ENCODE measurements at places on chromosomes 12 and 14.

DNA sequence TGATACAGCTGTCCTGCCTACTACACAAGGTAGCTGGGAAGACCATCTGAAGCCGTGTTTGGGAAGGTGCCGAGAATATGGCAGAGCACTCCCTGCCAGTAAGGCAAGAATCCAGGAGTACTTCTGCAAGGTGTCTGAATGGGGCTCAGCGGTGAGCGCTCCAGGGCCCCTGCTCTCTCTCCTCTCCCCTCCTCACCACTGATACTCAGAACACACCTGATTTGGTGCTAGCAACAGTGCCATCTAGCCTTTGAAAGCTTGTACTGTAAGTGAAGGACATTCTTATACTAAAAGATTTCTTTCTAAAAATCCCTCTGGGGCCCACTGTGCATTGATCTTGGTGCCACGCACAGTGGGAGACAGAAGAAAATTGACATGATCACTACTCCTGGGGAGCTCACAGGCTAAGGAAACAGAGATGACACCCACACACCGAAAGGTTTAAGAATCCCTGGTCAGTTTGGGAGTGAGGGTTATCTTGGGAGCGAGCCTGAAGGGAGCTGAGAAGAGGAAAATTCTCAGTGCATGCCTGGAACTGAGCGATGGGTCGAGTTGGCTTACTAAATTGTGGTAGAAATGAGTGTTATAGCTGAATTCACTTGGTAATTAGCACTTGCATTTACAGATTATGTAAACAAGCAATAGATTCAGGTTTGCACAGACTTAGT is 216.9 kb downstream of the NTF3 start:
- peak; percentile 34 for DNase-seq

GRCh38 chr12:80100591-80100990 is 1.3 kb downstream of the OTOGL start:
- no peak for DNase-seq

GRCh38 chr14:67482231-67483164 is 6.0 kb downstream of the TMEM229B start:
- no peak for DNase-seq

DNA sequence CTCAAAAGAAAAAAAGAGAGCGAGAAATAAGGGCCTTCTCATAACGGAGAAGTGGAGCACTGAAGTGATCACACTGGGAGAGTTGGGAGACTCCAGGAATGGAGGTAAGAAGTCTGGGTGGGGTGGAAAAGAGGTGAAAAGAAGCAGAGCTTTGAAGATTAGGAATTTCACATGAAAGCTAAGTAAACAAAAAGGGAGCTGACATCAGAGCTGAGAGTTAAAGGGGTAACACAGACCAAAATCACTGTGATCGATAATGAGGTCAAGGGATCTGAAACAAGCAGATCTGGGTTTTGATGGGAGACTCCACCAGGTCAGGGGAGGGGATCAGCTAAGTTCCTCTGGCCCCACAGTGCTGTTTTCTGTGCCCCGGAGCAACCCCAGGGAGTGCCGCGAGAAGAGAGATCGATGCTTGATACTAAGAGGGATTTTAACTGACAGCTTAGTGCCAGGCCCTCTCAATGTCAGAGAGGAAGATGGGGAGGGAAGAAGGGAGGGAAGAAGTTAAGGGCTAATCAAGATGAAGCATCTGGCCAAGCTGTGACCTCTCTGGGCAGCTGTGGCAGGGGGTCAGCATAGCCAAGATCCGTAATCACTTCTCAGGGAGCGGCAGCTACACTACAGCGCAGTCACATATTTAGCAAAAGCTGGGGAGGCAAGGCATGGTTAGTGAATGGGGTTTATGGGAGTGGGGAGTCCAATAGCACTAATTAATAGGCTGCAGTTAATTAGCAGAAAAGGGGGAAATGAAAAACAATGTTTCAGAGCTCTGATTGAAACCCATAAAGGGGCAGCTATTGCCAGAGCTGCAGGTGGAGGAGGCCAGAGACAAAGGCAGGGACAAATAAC is 8.0 kb downstream of the AQP6 start:
- no peak for DNase-seq

DNA sequence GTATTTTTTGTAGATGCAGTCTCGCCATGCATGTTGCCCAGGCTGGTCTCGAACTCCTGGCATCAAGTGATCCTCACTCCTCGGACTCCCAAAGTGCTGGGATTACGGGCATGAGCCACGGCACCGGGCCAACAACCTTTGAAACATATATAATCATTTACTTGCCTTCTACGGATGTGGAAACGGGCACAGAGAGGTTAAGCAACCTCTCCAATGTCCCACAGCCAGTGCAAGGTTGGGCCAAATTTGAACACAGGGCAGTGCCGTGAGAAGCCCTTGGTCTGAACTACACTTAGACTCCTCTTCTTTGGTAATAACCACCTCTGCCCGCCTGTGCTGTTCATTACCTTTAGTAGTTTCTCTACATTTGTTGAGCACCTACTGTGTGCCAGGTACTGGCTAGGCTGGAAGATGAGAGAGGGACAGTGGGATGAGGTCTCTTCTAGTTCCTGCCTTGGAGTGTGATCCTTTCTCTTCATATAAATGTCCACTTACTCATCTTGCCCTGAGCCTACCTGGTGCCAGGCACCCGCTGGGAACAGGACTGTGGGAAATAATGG is 2.2 kb downstream of the DDX54 start:
- DNase-seq = no peak

DNA sequence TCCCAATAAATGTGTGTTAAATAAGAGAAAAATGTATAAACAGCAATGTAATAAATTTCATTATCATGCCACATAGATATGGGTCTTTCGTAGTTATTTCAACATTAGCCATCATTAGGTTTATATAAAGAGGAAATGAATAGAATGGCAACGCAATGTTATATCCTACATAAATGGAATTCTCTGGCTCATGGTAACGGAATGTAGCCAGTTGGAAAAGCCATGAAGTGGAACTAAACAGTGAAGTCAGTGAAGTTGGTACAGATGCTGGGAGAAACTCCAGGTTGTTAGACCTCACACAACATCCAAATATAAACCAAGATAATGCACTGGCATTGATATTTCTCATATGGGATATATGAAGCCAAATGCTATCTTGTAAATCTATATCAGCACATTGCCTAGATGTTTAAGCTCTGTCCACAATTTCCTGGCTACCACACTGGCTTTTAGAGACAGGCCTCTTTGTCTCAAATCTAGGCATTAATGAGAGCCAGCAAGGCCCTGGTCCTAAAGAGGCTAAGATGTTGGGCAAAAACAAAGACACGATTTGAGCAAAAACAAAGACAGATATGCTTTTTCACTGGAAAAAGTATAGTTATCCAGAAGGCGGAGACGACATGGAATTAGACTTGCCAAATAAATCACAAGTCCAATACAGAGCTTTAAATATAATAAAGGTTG is 861.0 kb downstream of the RPS29 start:
- no peak for DNase-seq

GRCh38 chr12:46442738-46443137 is 70.2 kb upstream of the SLC38A2 start:
- no peak for DNase-seq

- DNase-seq = peak; percentile 8
These were observed 136.4 kb upstream of the LGR5 start for GRCh38 chr12:71303199-71303598.

GRCh38 chr14:64932231-64932630 is 10.3 kb downstream of the GPX2 start:
- DNase-seq = no peak

GRCh38 chr14:70711451-70711850 is 69.7 kb downstream of the TTC9 start:
- DNase-seq = no peak

DNA sequence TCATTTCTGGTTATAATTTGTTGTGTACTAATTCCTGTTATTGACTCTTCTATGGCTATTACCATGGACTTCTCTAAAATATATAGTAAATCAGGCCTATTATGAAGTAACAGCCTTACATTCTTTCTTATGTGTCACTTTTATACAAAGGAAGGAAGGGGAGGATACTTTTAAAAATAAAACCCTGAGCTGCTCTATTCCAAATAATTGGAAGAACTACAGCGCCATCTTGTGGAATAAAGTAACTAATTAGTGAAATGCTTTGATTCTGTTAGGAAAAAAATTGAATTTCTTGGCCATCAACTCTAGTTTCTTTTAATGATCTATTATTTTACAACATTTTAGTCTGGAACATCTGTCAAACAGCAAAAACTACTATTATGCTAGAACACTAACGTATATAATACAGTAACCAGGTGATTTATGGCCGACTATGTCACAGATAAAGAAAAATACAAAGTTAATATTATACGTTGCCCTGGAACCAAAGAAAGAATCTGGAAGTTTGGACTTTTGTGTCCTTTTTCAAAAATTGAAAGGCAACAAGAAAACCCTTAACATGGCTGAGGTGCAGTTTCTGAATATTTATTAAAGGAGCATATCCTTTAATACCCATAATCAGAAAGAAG is 55.0 kb upstream of the NELL2 start:
- peak; percentile 83 for DNase-seq

DNA sequence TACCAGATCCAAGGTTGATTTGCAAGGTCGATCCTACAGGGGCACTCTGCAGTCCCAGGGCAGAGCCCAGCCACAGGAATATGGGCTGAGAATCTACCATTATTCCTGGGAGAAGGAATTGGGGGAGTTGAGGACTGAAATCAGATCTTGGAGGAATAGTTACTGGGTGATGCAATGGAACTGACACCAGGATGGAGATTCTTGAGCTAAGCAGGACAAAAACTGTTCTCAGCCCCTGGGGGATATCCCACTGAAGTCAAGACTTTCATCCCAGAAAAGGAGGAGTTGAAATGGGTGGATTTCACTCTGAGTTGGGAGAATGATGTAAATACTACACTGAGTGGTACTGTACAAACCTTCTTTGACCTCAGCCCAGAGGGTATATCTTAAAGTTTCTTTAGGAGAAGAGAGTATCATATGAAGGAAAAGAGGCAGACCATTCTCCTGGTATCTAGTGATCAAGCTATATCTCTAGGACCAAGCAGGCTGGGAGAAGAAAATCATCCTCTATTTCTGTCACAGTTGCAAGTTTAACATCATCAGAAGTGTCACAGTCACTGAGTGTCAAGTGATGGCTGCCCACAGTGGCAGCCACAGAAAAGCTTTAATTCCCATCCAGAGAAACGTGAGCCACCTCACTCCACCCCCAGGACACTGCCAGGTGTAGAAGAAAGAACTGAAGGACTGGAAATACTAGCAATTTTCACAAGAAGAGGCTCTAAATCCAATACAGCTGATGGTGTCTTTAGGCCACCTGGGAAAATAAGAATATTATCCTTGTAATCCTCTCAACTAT is 181.9 kb downstream of the NUAK1 start:
- DNase-seq = no peak

DNA sequence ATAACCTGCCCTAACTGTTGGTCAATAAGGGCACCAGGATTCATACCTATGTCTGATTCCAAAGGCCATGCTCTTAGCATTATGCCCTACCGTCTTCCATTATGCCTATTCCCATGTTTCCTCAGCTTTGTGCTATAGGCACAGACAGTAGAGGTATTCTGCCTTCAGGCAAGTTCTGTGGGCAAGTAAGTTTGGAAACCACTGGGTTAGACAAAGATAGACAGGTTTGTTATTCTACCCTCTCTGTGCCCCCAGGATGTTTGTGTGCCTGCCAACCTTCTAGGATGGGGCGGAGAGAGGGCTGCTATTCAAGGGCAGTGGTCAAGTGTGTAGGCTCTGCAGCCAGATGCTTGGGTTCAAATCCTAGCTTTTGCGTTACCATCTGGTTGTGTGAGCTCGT is 4.6 kb downstream of the RAPGEF3 start:
- DNase-seq = no peak

DNA sequence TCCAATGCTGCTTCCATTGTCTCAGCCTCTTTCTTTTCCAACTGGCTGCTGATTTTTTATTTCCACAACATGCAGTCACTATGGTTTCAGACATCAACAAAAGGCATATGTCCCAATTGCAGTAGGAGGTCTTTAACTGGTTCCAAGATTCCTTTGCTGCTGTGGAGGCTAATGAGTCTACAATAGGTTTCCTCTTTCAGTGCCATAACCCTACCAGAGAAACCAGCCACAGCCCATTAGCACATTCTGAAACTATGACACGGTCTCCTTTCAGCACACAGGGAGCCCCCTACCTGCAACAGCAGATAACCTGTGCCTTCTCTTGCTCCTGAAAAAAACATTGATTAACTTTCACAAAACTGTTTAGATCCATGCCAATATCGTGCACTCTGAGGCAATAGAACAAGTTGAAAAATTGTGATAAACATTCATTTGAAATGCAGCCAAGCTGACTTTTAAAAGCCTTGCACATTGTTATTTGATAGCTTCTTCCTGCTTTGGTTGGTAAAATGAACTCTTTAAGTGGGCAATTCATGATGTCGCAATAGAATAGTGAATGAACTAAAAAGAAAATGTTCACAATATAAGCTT is 32.4 kb downstream of the PLEKHG7 start:
- DNase-seq = no peak

GRCh38 chr12:6928022-6928702 is 403 bp downstream of the ATN1 start:
- DNase-seq = no peak

DNA sequence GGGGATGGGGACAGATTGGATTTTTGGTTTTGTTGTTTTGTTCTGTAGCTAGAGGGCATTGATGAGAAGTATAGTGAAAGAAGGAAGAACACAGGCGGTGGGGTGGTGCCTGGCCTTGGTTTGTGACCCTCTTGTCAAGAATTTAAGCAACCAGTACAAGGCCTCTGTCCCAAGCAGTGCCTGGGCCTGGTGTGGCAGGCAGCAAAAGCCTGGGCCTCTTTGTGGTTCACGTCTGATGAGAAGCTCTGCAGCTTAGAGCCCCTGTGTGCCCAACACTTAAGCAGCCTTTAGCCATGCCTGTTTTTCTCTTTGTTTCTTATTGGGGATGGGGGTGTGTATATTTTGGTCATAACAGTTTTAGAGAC is 98.0 kb downstream of the PPP2R5C start:
- DNase-seq = no peak

DNA sequence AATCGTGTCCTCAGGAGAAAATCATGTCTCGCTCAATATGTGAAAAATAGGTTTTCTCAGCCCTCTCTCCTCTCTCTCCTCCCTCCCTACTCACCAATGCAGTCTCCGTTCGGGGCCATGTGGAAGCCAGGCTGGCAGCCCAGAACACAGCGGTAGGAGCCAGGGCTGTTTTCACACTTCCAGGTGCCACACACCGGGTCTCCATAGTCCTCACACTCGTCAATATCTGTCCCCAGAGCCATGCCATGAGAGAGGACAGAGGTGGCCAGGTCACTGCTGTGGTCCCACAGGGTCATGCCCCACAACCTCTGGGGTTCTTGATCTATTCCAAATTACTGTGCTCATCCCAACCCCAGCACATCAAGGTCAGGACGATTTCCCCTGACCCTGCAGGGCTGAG is 13.5 kb downstream of the ISCA2 start:
- DNase-seq = no peak

DNA sequence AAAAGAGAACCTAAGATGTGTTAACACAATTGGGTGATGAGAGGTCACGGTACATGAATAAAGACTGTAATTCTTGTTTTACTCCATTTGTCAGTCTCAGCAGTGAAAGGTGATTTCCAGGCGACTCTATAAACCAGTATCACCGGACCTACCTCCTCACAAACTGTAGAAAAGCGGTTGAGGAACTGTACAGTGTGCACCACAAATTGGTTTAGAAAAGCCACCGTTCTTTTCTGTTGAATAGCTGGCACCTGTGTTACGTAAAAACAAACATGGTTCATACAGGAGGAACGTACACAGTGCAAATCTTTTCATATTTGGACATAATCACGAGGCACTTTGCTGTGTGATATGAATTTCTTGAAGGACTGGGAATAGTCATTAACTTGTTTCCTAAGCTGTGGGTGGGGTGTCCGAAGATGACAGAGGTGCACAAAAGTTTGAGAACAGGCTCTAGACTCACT is 663 bp downstream of the WASHC3 start:
- no peak for DNase-seq
